ENCODE measurements at places on chromosomes 3 and 15. TPM values are rescaled to one million over a fixed set of nuclear protein-coding genes. Genes with fewer than 3 reads are reported as not detected.

The FSTL1 gene
- 0.12 TPM for total RNA-seq

The GRAMD1C gene
- total RNA-seq: 1.2 TPM

The ADGRG7 gene
- total RNA-seq: not detected

The ATP13A5 gene
- not detected for total RNA-seq

The DMXL2 gene
- total RNA-seq: 6.1 TPM

The LEKR1 gene
- total RNA-seq: 0.56 TPM

The NAA50 gene
- 112 TPM for total RNA-seq

Measured in activated CD4-positive, alpha-beta memory T cell treated with anti-CD3 and anti-CD28 coated beads for 36 hours (primary cell).